ENCODE measurements at places on chromosomes 7 and 10. TPM values are rescaled to one million over a fixed set of nuclear protein-coding genes. Genes with fewer than 3 reads are reported as not detected.

Gene LIPN
- total RNA-seq = not detected

Gene CAMK2B
- 0.23 TPM for total RNA-seq

DNA sequence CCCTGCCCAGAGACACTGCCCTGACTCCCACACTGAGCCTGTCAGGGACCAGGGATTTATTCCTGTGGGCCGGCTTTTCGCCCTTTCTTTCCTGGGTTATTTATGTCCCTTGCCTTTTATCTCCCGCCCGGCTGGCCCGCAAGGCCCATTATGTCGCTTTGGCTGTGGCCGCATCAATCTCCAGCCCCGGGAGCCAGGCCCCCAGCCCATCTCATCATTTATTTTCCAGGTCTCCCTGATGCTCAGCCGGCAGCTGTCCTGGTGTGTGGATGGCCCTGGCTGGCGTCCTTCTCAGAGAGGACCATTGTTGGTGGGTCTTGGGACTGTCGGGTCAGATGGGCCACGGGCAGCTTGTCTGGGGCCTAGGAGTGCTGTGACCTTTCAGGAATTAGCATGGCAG lies 82.3 kb downstream of the FAM241B start:
- DNase-seq = no peak

Gene GHRHR
- 12.3 TPM for total RNA-seq

GRCh38 chr10:17200001-17200911 lies 1.2 kb downstream of the TRDMT1 start:
- no peak for DNase-seq

All from mucosa of gallbladder (tissue), 1 donor.